Stimulated activated CD4-positive, alpha-beta T cell treated with anti-CD3 and anti-CD28 coated beads, Interleukin-1b, Interleukin-23, amount 100 ng/mL, for 4 hours (primary cell): ENCODE measurements at places on chromosomes 3 and 15.

- DNase-seq, result no peak
Observed at GRCh38 chr3:197222937-197223370, 75.5 kb downstream of the DLG1 start.

DNA sequence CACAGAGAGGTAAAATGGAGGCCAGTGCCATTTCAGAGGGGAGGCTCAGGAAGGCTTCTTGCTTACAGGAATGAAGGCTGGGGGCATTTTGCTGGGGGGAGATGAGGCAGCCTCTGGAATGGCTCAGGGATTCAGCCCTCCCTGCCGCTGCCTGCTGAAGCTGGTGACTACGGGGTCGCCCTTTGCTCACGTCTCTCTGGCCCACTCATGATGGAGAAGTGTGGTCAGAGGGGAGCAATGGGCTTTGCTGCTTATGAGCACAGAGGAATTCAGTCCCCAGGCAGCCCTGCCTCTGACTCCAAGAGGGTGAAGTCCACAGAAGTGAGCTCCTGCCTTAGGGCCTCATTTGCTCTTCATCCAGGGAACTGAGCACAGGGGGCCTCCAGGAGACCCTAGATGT, 39.9 kb downstream of the MESD start:
- no peak for DNase-seq

GRCh38 chr3:195054311-195054710, 216.6 kb downstream of the XXYLT1 start:
- DNase-seq, result no peak

DNA sequence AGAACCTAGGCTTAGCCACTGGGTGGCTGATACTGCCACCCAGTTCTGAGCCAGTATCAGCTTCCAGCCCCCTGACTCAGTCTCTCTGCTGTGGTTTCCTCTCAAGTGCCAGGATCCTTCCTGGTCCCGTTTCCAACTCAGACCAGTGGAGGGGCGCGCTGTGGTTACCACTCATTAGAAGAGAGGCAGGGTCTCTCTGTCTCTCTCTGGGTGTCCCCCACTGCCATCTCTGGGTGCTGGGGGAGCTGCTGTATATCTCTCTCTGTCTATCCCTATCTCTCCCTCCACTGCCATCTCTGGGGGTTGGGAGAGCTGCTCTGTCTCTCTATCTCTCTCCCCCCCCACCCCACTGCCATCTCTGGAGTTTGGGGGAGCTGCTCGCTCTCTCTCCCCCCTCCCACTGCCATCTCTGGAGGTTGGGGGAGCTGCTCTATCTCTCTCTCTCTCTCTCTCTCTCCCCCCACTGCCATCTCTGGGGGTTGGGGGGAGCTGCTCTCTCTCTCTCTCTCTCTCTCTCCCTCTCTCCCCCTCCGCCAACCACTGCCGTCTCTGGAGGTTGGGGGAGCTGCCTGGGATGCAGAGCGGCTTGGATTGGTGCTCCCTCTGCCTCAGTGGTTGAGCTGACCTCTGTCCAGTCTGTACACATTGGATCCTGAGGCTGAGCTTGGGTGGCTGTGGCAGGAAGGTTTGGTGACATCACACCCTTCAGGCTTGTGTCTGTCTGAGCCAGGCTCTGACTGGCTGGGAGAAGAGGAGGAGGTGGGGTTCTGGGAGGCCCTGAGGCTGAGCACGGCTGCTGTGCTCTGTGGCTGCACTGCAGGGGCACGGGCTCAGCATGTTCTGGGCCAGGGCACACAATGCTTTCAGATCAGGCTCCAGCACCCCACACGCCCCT, 98.9 kb downstream of the APBA2 start:
- no peak for DNase-seq

GRCh38 chr3:52076896-52077780, 20.8 kb upstream of the DUSP7 start:
- no peak for DNase-seq

GRCh38 chr3:172595664-172596393, 72.6 kb upstream of the TNFSF10 start:
- DNase-seq, result peak; percentile 33

GRCh38 chr3:181719991-181720680, 8.4 kb downstream of the SOX2 start:
- no peak for DNase-seq

DNA sequence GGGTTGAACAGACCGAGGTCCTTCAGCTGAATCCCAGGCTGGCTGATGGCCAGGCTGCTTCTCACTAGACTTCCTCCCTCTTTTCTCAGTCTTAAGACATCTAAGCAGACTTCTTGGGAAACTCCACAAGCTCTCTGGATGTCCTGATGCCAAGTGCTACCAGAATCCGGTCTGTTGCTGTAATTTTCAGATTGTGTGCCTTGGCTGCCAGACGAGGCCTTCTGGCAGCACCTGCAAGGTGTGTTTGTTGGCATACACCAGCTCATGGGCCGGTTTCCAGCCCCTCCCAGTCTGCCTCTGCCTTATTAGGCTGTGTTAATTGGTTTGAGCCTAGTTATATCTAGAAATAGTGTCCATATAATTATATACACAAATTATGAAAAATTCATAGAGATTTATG, 120.6 kb downstream of the TNIK start:
- no peak for DNase-seq

DNA sequence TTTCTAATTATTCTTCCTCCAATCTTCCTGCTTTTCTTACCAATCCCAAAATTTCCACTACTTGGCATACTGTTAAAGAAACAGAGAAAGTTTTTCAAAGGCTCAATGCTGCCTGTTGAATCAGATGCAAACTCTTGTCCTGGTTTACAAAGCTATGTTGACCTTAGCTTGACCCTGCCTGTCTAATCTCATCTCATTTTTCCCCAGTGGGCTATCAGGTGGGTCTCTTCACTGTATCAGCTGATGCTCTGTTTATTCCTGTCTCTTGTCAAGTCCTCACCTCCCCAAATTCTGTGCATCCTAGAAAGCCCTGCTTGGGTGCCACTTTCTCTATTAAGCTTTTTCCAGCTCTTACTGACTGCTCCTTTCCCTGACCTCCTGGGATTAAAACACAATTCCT, 18.2 kb downstream of the NFKBIZ start:
- no peak for DNase-seq

GRCh38 chr3:65268426-65268825, 580.6 kb upstream of the ADAMTS9 start:
- DNase-seq, result no peak

GRCh38 chr3:11726146-11726545, 82.4 kb upstream of the VGLL4 start:
- no peak for DNase-seq

DNA sequence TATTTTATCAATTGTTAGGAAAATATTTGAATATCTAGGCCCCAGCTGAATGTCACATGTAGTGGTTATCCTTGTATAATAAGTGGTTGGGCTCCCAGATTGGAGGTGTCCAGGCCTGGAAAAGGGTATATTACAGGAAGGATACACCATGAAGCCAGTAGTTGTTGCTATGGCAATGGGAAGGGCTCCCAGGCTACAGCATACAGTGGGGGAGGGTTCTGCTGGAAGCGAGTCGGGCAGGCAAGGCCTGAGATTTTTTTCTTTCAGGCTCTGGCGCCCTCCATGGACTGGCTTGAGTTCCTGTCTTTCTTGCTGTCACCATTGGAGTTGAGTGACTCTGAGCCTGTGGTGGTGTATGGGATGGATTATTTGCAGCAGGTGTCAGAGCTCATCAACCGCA, 8.9 kb downstream of the ECE2 start:
- no peak for DNase-seq

GRCh38 chr3:111033470-111034050, 38.1 kb upstream of the NECTIN3 start:
- DNase-seq, result no peak

DNA sequence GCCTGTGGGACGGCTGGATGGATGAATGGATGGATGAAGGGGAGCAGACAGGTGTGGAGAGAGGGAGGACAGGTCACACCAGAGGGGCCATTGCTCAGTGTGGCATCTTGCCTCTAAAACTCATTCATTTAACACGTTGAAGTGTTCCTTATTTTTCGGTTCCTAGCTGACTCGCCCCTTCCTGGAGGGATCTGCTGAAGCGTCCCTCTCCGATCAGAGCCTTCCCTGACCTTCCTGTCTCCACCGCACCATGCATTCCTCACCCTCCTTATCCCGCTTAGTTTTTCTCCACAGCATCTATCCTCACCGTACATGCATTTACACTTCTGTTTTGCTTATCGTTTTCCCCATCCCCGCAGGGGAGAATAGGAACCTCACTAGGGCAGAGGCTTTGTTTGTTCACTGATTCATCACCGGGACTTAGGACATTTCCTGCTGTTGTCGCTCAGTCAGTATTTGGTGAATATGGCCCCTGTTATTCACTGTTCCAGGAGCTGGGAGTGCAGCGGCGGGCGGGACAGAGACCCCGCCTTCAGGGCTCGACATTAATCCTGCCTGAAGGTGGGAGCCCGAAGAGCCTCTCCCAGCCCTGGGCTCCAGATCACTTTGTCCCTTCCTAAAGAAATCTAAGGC, 32.0 kb downstream of the FOXL2 start:
- DNase-seq, result no peak
